Fibroblast of mammary gland (primary cell): ENCODE measurements at places on chromosomes 2 and 18.

- no peak for DNase-seq
These were observed 103.3 kb downstream of the TMEM18 start for GRCh38 chr2:573805-574392.

DNA sequence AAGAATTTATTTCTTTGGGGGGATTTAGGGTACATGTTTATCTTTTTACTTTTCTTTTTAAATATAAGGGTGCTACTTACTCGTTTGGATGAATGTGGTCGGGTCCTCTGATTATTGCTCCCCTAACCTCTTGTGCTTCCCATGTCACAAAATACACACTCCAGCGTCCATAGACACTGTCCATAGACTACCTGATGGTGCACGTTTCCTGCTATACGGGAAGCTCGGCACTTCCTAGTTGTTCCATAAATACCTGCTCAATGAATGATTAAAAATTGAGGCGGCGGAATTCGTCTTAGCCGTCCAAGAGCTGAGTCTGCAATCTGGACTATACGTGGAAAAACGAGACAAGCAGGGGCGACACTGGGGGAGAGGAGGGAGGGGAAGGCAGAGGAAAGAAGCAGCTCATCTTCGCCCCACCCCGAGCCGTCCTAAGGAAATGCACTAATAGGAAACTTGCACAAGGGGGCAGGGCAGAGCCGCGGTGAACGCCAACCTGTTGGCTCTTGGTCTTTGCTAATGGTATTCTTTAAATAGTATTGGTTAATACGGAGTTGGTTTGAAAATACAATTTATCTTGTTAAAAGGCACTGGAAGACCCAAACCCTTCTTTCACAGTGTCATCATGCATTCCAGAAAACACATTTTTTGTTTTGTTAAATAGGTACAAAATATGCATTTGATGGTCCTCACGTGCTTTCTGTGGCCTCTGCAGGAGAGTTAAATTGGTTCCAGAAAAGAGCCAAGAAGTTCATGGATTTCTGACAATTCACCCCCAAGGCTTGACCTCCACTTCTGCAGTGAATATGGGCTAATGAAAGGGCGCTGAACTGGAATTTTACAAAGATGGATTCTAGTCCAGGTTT is 73.0 kb upstream of the KCTD1 start:
- DNase-seq = peak; percentile 37

DNA sequence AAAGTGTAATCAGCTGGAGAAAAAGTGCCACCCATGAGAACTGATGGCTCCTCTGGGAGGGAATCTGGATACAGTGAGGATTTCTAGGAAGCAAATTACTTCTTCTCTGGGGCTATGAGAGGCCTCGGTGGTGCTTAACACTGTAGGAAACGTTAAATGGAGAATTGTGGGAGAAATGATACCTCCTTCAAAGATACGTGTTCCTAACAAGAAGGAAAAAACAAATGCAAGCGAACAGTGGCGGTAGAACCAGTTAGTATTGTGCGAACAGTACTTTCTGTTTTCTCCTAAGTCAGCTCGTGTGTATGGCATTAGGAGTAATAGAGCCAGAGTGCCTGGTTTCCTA is 587 bp upstream of the MTIF2 start:
- DNase-seq = peak; percentile 14

GRCh38 chr2:28390746-28391563 is 1.7 kb upstream of the FOSL2 start:
- peak; percentile 89 for DNase-seq

GRCh38 chr2:100272841-100273329 is 49.4 kb downstream of the LONRF2 start:
- DNase-seq = peak; percentile 41

DNA sequence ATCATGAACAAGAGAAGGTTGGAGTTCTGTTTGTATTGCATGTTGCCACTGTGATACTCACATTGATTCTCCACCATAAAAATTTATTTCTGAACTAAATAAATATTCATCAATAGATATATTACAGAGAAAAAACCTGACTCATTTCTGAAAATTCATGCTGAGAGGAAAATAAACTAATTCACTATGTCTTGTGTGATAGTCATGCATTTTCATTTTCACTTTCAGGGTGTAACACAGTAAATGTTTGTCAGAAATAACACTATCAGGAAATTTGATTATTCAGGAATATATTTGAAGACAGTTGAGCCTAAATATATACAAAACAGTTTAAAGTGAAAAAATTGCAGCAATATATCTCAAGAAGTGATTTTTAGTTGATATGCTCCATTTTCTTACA is 335.2 kb downstream of the KCNJ3 start:
- DNase-seq = no peak

- peak; percentile 18 for DNase-seq
These were observed 7.9 kb downstream of the PKP4 start for GRCh38 chr2:158464426-158465281.

GRCh38 chr18:21307578-21307977 is 65.5 kb downstream of the GREB1L start:
- DNase-seq = no peak

- peak; percentile 56 for DNase-seq
These were observed 52.3 kb upstream of the ITGB6 start for GRCh38 chr2:160252278-160252887.

- no peak for DNase-seq
These were observed 204.5 kb downstream of the ARL4C start for GRCh38 chr2:234292205-234292961.

DNA sequence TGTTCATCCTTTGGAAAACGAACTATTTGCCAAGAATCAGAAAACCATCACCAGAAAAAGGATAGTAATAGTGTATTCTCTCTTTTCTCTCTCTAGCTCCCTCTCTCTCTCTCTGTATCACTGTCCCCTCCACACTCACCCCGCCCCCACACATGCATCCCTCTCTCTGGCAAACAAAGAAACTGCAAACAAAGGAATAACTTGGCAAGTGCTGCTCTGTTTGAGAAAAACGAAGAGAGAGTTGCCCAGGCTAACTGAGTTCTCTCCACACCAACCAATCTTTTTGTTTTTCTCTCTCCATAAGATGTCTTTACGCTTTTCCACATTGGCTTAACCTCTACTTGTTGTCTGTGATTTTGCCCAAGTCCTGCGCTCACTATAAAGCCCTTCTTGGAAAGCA is 316.2 kb downstream of the EPHA4 start:
- no peak for DNase-seq

DNA sequence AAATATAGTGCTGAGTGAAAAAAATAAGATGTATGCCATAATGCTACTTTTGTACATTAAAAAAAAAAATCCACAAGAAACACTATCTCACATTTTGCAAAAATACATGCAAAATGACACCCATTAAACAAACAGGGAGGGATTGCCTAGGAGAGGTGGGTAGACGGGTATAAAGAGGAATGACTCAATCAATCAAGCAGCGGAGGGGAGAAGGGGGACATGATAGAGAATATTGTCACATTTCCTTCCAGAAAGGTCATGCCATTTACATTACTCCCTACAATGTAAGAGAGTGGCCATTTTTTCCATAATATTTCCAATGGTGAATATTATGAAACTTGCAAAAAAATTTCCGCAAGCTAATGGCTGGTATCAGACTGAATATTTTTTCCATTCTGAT is 542.3 kb upstream of the TNP1 start:
- no peak for DNase-seq

- DNase-seq = peak; percentile 68
These were observed 3.2 kb downstream of the UBE2E3 start for GRCh38 chr2:180983468-180984242.
